Fibroblast of skin of left quadriceps (primary cell): ENCODE measurements at places on chromosomes 3 and 15.

- DNase-seq: no peak
Measured at GRCh38 chr15:86653344-86654197, 573.9 kb downstream of the AGBL1 start.

- no peak for DNase-seq
Measured at GRCh38 chr3:13590841-13591520, 42.1 kb downstream of the FBLN2 start.

GRCh38 chr3:122943828-122944190 lies 83.8 kb downstream of the SEMA5B start:
- DNase-seq: no peak

DNA sequence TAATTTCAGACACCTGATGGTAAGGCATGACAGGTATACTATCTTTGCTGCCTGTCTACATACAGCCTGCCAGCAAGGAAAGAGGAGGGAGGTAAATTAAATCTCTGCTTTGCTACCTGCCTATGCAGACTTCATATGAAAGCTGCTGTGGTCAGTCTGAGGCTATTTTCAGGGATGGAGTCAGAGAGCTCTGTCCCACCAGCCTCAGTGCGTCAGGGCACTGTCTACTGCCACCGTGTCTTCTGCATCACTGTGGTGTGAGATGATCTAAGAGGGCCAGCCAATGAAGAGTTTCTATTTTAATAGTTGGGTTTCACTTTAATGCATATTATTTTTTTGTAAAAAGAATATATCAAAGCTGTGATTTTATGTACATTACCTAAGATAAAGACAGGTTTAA lies 125.6 kb downstream of the CADPS start:
- no peak for DNase-seq

DNA sequence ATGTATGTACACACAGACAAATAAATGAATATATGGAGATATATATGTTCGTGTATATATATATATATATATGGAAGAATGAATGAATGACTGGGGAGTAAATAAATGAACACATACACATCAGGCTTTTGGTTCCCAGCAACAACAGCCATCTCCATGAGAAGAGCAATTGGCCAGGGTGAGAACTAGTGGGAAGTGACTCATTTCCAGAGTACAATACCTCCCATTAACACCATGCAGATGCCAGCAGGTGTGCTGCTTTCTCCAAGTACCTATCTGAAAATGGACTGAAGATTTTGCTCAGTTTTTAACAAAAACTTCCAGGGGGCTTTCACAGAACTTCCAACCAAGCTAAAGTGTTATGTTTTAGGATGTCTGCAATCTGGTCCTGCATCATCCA lies 179.8 kb upstream of the SLC2A2 start:
- no peak for DNase-seq

GRCh38 chr3:196985298-196985697 lies 16.7 kb upstream of the PIGZ start:
- DNase-seq: no peak

- DNase-seq: no peak
Measured at GRCh38 chr3:69855436-69856162, 116.3 kb downstream of the MITF start.

DNA sequence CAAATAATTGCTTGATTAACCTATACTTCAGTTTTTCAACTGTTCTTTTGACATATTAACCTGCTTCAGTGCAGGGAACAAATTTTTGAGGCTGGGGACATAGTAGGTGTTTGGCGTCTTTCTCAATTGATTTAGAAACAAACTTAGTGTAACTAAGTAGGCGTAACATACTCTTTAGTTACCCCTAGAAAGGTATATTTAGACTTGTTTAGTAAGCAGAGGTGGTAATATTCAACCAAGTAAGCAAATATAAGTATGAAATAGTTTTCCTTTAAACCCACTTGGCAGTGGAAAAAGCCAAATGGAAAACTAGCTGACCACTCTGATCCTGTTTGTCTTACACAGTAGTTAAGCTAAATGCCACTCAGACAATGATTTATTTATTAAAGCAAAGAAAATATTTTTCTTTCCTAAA lies 113.2 kb downstream of the MBNL1 start:
- DNase-seq: no peak

DNA sequence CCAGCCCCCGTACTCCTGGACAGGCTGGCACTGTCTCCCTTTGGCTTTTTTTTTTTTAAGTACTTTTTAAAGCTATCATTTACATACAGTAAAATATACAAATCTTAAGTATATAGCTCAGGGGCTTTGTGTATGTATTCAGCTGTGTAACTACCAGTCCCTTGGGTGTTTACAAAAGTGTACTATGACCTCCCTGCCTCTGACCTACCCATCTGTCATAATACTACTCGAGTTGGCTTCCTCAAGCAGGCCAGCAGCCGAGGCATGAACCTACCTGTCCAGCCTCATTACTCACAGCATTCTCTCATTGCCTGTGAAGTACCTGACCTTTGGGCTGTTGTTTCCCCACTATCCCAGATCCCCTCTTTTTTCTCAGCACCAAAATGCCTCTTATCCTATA lies 33.2 kb downstream of the ABHD2 start:
- no peak for DNase-seq

DNA sequence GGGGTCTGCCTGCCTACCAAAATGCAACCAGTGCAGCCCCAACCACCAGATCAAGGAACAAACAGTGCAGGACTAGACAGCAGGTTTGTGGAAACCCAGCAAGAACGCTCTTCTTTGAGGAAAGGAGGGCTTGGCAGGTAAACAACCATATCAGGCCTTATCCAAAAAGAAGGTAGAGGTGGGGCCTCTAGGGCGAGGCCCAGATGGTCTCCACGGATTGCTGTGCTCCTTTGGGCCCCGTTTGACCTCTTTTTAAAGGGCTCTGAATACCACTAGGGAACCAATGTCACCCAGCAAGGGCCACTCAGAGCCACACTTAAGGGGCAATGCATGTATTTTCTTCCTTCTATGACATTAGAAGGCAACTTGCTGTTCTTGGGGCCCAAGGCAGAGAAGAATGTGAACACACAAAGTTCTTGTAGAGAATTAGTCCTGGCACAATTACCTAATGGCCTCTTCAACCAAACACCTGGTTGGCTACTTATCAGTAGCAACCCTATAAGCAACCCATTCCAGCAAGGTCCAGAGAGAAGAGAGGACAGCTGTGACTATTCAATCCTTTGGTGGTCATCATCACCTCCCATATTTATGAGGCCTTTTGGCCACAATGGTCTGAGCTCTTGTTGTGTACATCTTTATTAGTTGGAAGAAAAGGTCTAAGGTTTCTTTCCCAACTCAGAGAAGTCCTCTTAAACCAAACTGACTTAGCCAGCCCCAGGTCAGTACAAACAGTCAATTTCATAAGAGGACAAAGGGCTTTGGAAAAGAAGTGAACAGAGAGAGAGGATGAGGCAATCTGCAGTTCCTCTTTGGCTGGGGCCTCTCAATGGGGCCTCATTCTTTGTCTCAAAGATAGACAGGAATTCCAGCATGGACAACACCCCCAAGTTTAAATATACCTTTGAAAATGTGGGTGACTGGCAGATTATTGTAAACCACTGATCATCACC lies 36.0 kb downstream of the FOXP1 start:
- no peak for DNase-seq

DNA sequence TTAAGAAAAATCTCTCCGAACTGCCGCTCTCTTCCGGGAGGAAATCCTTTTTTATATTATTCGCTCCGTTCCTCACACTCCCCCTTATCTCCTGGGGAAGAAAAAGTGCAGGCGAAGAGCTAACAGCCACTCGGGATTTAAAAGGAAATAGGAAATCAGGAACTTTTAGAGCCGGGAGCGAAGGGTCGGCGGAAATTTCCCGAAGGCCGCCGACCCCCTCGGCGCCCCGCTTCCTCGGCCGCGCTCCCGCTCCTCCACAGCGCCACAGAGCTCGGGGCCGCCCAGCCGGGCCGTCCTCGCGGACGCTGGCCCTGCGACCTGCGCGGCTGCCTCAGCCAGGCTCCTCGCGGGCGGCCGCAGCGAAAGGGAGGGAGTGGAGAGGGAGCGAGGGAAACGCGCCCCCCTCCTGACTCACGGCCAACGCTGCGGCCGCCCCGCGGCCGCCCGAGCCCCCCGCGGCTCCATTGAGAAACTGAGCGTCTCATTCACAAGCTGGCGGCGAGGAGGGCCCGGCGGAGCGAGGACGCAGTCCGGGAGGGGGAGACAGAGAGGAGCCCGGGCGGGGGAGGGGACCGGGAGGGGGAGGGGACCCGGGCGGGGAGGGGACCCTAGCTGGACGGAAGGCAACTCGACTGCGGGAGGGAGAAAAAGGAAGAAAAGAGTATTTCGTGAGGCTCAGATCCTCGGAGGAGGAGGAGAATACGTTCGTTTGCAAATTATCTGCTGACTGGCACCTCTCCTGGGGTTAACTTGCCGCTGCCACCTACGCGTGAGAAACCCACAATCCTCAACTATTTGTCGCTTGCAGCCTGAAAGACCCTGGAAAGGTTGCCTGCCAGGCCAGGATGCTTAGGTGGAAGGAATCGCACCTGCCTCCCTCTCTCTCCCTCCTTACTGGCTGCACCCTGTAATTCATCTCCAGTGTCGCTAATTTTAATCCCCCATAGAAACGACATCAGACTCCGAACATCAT lies at the start of gene PTPN9:
Gene PTPN9 (minus strand): TSS at position 368 of the 973 bp plus-strand sequence. CDS start 539 bp downstream, outside the sequence.
- peak; percentile 63 for DNase-seq

DNA sequence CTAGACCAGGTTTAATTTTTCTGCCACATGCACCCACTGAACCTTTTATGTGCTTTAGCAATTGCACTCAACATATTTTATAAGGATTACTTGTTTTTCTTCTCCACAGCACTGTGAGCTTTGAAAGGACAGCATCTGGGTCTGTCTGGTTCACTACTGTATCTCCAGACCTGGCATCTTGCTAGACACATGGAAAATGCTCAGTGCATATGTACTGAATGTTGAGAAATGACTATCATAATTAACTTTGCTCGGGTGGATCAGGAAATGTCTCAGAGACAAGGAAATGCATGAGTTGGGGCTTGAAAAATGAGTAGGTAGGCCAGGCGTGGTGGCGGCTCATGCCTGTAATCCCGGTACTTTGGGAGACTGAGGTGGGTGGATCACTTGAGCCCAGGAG lies 40.2 kb downstream of the DOCK3 start:
- peak; percentile 2 for DNase-seq

GRCh38 chr15:73127302-73127936 lies 75.2 kb downstream of the NEO1 start:
- no peak for DNase-seq

- DNase-seq: no peak
Measured at GRCh38 chr3:141152130-141152529, 79.5 kb upstream of the PXYLP1 start.

GRCh38 chr3:98482717-98483482 lies 14.6 kb upstream of the OR5K2 start:
- DNase-seq: no peak

- DNase-seq: peak; percentile 49
Measured at GRCh38 chr3:150544041-150544440, 2.3 kb downstream of the SERP1 start.

DNA sequence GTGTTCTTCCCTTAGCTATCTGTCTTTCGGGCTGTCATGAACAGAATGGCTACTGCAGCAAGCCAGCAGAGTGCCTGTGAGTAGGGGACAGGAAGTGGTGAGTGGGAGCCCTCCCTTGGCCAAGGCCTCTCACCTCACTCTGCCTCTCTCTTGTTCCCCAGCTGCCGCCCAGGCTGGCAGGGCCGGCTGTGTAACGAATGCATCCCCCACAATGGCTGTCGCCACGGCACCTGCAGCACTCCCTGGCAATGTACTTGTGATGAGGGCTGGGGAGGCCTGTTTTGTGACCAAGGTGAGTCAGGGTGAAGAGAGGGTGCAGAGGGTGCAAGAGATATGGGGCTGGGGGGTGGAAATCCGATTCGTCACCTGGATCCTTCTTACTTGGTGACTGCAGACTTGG lies 3.0 kb downstream of the DLL4 start:
- DNase-seq: no peak

DNA sequence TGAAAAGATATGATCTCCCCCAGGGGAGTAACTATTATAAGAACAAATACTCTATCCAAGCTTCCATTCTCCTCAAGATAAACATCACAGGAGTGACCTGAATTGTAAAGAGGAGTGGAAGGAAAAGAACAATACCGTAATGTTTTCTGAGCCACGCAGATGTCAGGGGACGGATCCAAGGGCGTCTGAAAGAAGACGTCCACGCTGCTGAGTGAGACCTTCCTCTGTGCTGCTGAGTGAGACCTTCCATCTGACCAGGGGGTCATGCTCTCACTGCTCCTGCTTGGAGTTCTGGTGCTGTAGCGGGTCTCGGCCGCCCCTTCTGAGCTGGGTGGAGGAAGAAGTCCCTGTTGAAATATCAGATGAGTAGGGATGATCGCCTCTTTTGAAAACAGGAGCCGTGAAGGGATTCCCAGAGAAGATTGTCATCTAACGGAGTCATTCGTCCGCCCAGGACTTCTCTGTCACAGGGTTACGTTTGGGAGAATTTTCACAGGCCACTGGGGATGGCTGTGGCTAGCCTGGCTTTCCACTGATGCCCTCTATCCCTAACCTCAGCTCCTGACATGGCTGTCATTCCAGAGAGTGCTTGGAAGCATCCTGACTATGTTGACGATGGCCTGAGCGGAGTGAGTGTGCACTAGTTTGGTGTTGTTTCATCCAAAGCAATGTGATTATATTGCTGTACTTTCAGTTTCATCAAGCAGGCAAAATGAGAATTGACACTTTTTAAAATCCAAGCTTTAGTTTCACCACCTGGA lies 184.9 kb downstream of the APBA2 start:
- no peak for DNase-seq

GRCh38 chr15:57376696-57377477 lies 582 bp downstream of the CGNL1 start:
- no peak for DNase-seq

- no peak for DNase-seq
Measured at GRCh38 chr3:184336547-184337398, 627 bp upstream of the FAM131A start.

GRCh38 chr3:196632046-196632751 lies 7.3 kb upstream of the NRROS start:
- peak; percentile 44 for DNase-seq

DNA sequence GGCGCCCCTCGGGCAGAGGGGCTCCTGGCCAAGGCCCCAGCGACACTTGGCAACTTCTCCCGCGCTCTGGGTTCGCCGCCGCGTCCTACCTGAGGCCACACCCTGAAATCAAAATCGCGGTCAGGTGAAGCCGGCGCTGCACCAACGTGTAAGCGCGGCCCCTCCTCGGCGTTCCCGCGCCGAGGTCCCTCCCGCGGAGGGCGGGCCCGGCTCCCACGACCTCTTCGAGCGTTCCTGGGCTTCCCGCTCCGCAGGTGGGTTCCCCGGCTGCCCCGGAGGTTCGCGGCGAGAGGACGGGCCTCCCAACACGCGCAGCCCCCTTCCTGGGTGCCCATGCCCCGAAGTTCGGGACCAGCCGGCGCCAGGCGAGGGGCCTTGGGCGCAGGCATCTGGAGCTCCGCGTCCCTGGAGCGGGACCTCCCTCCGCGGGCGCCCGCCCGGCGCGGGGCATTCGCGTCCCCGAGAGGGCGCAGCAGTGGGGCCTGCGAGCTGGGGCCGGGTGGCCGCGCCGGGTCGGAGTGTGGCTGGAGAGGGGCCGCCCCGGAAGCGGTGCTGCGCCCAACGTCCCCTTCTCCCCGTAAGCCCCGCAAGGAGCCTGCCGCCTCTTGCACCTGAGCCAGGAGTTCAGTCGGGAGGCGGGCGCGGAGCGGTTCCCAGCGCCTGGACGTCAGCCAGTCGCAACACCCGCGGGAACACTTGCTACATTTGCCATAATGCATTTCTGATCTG lies 13.7 kb downstream of the PAK6 start:
- no peak for DNase-seq
